ENCODE measurements at places on chromosomes 16 and 17.

DNA sequence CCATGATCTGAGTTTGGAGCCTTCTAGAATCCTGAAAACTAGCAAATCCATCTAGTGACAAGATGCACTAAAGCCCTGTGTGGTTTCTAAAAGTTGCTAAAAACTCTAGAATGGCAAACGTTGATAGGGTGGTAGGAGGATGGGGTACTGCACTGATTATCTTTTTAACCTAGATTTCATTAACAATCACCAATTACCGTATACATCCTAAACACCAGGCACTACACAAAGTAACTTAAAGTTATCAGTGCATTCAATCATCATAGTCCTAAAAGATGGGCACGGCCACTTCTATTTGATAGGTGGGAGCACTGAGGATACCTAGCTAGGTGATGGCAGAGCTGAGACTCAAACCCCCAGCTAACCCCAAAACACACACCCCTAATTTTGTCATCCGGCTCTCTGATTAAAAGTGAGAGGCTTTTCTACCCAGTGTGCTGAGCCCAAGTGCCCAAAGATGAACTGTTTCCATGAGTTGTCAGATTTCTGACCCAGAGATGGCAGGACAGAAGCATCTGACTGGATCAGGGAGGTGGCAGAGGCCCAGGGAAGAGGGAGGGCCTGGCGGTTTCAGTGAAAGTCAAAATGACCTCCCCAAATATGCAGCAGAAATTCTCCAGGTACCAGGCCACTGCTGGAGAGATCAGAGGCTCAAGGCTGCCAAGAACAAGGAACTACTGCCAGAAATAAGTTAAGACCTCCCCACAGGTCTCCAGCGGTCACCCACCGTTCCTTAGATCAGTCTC lies 396.8 kb downstream of the SOX9 start:
- no peak for DNase-seq

DNA sequence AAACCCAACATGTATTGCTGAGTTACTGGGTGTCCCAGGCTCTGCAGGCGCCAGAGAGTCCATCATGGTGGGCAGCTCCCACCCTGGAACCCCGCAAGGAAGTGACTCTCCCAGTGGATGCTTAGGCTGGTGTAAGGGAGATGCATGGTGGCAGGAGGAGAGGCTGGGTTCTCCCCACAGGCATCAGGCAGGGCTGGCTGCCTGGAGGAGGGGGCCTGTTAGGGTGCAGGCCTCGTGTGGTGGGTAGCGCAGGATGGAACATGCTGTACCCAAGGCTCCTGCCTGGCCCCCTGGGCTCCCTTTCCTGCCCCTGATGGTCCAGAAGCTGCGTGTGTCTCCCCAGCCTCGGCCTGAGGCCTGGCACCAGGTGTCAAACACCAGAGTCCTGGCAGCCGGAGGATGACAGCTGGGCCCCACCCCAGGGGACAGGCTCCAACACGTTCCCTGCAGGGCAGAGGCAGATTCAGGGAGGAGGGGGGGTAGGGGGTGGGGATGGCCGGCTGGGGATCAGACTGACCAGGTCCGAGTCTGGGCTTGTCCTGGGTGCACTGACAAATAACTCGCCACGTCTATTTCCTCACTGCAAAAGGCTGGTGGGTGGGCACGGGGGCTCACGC lies 40.2 kb upstream of the CIBAR2 start:
- no peak for DNase-seq

DNA sequence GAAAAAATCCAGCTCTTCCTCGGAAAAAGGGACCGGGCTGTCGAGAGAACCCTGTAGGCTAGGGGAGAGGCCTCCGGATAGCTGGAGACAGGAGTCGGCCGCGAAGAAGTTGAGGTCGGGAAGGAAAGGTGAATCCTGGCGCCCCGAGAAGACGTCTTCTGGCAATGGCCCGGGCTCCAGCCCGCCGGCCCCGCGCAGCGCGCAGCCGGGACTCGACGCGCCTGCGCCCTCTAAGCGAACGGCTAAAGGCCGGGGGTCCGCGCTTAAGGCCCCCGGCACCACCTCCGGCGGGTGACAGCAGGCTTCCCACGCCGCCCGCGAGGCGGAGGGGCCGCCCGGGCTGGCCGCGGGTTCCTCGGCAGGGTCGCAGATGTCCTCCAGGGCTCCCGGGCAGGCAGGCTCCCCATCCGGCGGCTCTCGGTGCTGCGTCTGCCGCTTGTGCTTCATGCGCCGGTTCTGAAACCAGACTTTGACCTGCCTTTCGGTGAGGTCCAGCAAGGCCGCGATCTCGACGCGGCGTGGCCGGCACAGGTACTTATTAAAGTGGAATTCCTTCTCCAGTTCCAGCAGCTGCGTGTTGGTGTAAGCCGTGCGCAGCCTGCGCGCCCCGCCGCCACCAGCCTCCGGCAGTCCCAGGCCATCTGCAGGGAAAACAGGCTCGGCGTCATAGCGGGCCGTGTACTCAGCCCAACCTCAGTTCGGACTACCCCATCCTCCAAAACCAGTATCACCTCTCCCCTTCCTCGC lies 1.6 kb downstream of the HOXB2 start:
- DNase-seq = no peak

DNA sequence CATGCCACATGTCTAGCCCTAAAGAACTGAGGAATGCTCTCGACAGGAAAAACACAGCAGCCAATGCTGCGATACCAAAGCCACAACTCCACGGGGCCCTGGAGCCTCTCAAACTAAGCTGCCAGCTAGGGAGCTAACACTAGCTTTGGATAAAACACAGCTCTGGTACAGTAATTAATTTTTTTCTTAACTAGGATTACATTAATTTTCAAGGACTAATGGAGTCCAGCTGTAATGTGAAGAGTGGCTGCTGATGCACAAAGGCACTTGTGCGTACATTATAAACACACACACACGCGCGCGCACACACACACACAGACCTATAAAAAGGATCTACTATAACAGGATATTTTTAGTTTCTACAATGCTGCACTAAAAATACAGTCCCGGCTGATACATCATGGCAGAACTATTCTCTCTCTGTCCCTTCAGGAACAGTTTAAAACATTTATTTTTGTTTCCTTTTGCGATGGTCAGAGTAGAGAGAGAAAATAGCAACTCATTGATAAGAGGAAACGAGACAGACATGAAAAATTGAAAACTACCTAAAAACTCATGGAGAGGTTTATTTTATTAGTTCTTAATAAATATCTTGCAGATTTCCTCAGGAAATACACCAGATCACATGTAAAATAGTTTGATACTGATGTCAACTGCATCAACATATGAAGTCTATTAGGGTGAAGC lies 88.5 kb downstream of the SMG6 start:
- DNase-seq = no peak

DNA sequence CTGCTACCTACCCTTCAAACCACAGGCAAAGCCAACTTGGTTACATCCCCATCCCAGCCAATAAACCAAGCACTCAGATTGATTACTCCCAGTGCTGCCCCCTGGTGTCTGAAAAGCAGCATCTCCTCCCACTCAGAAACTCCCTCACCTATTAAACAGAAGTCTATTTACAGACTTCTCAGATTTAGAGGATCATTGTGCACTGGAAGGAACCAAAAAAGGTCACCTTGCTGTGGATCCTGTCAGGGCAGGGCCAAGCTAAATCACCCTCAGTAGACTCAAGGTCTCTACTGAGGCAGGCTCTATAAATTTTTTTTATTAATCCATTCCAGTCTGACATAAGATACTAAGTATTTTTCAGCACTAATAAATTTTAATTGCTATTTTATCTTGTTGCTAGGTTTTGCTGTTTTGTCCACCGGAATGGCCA lies 17.6 kb downstream of the HIGD1B start:
- DNase-seq = peak; percentile 83

GRCh38 chr16:10668322-10669045 lies 26.2 kb downstream of the TEKT5 start:
- DNase-seq = peak; percentile 9

DNA sequence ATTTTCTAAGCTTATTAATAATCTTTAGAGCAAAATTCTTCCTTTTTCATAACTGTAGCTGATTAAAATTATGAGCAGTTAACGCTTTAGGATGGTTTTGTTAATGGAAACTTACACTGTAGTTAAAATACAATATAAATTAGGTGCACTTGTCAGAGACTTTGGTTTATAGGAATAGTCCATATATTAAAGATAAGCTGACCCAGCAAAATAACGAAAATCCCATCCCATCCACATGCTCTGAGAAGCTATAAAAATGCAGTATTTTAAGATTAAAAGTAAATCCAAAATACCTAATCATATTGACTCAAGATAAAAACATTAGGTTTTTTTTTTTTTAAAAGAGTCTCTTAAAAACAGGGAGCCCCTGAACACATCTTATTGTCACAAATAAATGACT lies 38.0 kb downstream of the CEP95 start:
- no peak for DNase-seq

- DNase-seq = no peak
Measured at GRCh38 chr16:56318827-56319140, 106.6 kb downstream of the AMFR start.

- DNase-seq = no peak
Measured at GRCh38 chr16:9050102-9050830, 41.2 kb upstream of the HAPSTR1 start.

DNA sequence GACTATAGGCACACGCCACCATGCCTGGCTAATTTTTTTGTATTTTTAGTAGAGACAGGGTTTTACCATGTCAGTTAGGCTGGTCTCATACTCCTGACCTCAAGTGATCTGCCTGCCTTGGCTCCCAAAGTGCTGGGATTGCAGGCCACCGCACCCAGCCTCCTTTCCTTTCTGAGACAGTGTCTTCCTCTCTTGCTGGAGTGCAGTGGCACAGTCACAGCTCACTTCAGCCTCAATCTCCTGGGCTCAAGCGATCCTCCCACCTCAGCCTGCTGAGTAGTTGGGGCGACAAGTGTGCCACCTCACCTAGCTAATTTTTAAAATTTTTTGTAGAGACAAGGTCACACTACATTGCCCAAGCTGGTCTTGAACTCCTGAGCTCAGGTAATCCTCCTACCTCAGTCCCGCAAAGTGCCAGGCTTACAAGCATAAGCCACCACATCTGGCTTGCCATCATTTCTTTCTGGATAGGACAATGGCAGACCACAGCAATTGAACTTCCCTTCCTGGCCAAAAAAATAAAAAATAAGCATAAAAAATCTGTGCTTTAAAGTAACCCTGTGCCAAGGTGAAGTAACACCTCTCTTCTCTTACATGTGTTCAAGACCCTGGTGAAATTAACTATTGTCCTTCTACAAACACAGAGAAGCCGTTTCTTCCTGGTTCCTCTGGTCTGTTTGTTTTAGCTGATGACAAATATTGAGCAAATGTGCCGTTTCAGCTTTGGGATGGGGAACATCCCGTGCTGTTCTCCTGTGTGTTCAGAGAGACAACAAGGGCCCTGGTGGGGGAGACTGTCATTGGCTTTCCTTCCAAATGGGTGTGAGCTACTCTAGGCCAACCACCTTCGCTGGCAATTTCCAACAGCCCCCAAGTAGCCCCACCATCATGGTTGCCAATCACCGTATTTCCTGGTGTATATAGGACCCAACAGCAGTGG lies 60.2 kb downstream of the EMP2 start:
- DNase-seq = no peak

GRCh38 chr17:76179496-76180467 lies 38.7 kb upstream of the FOXJ1 start:
- DNase-seq = no peak

- no peak for DNase-seq
Measured at GRCh38 chr16:55149622-55150021, 174.4 kb upstream of the IRX6 start.

DNA sequence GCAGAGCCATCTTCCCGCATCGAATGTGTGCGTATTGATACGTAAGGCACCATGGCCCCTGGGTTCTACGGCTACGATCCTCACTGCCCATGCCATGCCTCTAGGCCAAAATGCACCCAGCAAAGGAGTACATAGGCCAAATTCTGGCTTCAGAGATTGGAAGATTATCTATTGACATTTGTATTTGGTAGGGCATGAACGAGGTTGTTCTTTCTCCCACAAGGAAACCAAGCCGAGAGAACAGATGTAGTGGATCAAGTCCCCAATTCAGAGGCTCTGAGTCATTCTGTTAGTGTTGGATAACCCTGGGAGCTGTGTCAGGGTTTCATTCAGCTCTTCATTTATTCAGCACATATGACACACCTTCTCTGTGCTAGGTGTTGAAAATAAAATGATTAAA lies 36.5 kb downstream of the HOXB1 start:
- no peak for DNase-seq

GRCh38 chr17:32504166-32504990 lies 17.6 kb downstream of the CDK5R1 start:
- no peak for DNase-seq

DNA sequence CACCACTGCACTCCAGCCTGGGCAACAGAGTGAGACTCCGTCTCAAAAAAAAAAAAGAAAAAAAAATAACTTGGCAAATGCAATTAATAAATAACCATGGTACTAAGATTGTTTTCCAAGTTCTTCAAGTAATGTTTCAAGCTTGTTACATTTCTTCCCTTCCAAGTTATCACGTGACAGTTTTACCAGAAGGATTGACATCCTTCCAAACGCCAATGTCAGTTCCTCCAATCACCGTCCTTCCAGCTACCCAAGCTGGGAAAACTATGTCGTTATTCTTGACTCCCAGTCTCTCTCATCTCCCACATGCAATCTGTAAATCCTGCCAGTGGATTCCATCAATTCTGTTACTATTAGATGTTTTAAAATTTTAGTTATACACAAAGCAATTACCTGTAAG lies 3.9 kb upstream of the PHAF1 start:
- DNase-seq = no peak

DNA sequence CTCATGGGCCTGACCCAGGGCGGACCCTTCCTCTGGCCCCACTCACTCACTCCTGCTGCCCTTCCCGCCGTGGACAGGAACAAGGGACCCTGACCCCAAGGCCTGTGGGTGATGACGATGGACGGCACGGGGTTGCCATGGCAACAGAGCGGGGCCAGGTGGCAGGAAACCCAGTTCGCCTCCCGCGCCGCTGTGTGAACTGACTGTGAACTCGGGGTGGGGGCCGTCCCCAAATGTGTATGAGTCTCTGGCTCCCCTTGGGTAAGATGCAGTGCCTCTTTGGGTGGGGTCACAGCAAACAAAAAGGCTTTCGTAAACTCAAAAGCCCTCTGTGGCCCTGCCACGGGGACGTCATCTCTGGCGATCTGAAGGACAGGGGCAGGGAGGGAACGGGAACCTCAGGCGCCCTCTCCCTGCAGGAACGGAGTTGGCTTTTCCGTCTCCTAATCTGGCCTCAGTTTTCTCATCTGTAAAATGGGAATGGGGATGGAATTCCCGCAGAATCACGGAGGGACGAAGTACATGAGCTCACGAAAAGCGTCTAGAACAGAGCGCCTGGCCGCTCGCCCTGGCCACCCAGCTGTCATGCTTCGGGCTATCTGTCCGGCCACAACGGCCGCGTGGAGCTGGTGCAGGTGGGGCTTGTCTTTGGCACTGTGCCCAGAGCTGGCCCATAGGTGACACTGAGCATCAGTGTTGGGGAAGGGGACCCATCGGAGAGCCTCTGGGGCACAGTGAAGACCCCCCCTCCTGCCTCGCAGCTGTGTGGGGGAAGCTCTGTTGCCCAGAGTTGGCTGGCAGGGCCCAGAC lies 44.9 kb upstream of the PABPN1L start:
- DNase-seq = no peak
